ENCODE measurements at places on chromosomes 1 and 21.
A peak's percentile ranks its signal among the peaks of the same experiment; 100 is the strongest.

- DNase-seq, result no peak
Measured at GRCh38 chr1:172637522-172637921, 21.4 kb upstream of the FASLG start.

DNA sequence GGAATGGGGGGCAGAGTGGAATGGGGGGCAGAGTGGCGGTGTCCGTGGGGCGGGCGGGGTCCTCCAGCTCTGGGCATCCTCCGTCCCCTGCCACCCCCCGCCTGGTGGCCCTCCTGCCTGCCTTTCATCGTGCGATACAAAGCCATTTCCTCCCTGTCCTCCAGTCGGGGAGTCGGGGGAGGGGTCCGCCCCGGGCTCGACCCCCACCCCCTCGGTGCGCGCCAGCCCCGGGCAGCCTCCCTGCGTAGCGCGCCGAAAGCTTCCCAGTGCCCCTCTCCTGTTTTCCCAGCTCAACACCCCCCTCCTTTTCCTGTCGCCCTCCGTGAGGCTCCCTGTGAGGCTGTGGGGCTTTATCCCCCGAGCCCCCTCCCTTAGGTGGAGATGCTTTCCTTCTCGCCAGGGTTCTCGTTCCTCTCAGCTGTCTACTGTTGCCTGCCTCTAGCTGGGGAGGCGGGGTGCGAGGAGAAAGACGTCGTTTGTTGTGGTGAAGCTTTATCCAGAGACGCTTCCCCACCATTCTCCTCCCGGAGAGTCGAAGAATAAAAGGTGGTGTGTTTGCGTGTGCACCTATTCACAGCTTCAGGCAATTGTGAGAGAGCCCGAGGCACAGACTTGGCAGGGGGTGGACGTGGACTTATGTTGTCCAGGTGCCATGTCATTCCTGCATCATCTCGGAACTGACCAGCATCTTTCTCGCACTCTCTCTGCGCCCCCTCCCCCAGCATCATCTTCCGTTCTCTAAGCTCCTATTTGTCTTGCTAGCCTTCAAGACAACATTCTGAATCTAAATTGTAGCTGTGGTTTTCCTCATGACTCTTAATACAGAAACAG lies 848 bp downstream of the DNM3 start:
- no peak for DNase-seq

- no peak for DNase-seq
Measured at GRCh38 chr1:103459346-103459745, 66.2 kb upstream of the RNPC3 start.

- no peak for DNase-seq
Measured at GRCh38 chr1:54413295-54413694, 7.1 kb upstream of the SSBP3 start.

- DNase-seq, result peak; percentile 8
Measured at GRCh38 chr1:200837931-200838571, 34.7 kb upstream of the GPR25 start.

DNA sequence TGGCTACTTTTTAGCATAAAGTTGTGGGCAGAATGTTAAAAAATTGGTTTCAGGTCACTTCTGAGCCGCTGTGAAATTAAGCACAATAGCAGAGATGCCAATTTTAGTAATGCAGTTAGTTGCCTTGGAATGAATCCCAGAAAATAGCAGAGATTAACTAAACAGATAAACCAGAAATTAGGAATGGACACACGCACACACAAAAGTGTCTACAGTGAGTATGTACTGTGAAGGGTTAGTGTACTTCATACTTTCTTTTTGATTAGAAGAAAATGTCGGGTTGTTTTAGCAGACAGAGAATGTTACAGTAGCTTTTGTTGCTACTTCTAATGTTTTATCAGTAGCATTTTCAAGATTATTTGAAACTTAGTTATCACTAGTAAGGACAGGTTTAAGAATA lies 106.7 kb downstream of the LEPR start:
- peak; percentile 75 for DNase-seq

DNA sequence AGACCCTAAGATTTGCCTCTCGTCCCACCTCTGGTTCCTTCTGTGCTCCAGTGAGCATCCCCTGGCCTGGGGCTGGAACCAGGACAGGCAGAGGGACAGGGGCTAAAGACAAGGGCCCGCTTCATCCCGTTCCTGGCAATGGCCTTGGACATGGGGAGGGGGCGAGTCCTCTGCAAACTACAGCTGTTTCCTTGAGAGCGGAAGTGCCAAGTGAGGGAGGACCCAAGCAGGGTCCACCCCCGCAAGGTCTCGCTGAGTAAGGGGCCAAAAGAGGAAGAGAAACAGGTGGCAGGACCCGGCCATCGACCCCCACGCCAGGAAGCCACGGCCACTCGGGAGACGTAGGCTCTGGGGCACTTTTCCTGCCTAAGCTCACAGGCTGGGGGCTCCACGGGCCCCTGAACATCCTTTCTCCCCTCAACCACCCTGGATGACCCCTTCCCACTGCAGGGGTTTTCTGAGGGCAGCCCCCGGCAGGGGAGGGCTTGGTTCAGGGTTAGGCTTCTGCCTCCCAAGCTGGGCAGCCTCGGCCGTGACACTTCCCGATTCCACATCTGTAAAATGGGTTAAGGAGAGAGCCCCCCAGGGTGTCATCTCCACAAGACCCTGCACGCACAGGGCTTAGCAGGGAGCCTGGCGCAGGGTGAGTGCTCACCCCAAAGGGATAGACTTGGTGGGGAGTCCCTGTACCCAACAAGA lies 17.9 kb upstream of the PLEKHG5 start:
- DNase-seq, result no peak

- no peak for DNase-seq
Measured at GRCh38 chr1:156876281-156876680, 15.6 kb downstream of the NTRK1 start.

GRCh38 chr1:106555571-106555970 lies 500.9 kb upstream of the PRMT6 start:
- DNase-seq, result peak; percentile 58

DNA sequence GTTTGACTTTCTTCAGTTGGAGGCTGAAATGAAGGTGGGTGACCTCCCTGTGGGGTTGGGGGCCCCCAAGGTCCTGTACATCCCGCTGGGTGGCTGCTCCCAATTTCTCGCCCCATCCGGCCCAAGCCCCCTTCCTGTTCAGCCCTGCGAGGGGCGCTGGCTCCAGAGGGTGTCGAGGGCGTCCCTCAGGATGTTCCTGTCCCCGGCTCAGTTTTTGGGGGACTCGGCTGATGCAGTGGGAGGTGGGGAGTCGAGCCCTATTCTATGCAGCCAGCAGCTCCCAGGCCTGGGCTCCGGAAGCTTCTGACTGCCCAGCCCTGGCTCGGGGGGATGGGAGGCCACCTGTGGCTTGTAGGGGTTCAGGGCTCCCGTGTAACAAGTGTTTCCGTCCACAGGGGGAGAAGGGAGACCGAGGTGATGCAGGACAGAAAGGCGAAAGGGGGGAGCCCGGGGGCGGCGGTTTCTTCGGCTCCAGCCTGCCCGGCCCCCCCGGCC lies 38.2 kb downstream of the SLC19A1 start:
- DNase-seq, result no peak

DNA sequence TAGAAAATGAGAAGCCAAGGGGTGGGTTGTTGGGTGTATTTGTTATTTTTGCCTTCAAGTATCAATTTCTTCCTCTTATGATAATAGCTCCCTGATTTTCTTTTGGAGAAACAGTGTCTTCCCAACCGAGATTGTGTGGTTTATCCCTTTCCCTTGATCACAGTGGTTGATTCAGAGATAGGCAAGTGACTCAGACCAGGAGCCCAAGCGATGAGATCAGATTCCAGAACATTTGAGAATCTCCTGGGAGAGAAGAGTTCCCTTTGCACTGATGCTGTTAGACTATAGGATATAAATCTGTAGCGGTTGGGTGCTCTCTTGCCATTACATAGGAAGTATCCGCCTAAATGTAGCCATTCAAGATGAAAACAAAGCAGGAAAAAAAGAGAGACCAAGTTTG lies 90.1 kb upstream of the WDR26 start:
- no peak for DNase-seq

- DNase-seq, result no peak
Measured at GRCh38 chr1:117653732-117654492, 48.1 kb downstream of the TENT5C start.

DNA sequence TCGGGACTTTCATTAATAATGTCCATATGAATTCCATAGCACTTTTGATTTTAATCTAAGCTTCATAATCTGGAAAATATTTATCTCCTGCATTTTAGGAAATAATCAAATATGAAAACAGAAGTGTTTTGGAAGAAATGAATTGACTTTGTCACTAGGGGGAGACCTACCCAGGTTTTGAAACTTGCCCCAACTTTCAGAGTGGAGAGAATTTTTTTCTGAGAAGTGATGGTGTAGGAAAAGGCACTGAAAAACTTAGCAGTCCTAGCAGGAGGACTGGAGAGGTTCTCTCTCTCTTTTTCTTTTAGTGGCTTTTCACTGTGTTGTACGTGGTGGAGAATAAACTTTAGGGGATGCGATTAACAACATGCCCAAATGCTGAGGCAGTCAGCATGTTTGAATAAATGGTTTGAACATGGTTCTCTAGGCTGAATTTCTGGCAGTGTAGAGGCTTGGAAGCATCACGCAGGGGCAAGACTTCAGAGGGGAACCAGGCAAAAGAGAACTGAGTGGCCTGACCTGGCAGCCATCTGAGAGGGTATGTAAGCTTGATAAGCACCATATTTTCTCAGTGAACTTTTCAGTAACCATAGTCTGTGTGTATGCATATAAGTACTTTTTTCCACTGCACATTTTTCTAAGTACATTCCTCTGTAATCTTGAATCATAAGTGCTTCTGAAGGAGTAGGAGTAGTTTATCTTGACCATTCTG lies 68.3 kb upstream of the NEK7 start:
- no peak for DNase-seq

DNA sequence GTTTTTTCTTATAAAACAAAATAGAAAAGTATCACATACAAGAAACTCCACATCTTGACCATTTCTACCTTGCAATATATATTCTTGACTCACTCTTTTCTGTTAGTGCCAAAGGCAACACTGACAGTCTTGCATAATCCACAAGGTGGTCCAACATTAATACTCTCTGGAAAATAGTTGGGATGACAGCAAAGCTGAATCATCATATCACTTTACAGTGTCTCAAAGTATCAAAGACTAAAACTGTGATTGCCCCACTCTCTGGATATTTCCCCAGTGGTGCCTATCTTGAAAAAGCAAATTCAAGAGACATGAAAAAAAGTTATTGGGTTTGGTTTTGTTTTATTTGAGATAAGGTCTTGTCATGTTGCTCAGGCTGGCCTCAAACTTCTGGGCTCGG lies 14.6 kb upstream of the TGFBR3 start:
- DNase-seq, result no peak
